ENCODE measurements at places on chromosomes 3 and 15.

DNA sequence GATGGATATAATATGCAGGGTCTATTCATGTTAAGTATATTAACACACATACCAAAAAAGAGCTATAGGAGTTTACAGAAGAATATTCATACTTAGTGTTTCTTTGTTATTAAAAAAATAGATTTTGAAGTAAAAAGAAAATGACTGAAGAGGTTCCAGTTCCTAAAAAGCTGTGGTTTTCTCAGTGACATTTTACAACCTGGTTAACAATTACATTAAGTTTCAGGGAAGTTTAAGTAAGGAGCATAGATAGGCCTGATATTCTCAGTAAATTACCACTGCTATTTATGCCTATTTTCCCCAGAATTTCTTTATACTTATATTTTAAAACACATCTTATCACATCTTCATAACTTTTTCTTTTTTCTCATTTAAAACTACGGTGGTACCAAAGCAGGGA, 43.6 kb upstream of the SPTSSB start:
- DNase-seq = no peak

DNA sequence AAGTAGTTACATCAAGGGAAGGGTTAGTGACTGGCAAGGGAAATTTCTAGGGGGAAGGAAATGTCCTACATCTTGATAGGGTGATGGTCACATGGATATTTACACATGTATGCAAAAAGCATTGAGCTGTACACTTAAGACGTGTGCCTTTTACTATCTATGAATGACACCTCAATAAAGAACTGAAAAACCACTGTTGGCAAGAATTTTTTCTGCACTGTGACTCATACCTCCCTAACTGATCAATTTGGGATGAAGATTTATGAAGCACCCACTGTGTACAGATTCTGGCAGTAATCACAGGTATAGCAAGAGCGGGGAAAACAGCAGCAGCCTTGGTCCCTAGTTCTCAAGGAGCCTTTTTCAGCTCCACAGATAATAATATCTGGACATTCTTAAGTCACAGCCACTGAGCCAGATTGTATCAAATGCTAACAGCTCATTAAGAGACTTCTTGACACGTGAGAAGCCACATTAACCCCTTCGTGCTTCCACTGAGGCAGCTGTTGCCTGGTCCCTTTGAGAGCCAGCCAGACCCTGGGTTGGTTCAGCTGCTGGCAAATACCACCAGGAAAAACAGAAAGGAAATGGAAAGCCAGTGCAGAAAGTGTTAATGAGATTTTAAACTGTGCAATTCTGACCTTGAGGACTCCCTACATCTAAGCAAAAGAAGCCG, 32.0 kb upstream of the GALNT15 start:
- DNase-seq = no peak

DNA sequence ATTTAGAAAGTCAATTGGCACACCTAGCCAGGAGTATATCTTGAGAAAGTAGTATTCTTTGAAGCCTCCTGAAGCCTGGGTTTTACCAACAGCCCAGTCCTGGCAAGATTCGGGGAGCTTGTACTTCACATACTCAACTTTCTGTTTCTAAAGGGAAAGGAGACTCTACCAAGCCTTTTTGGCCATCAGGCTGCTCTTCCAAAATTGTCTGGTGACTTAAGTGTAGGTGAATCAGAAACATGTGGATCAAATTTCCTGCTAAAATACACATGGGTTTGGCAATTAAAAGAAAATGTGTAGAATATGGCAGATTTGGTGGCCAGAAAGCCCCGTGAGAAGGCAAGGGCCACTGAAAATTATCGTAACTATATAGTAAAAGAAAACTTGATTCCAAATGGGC, 15.9 kb upstream of the GREM1 start:
- no peak for DNase-seq

GRCh38 chr3:189988854-189989253, 131.8 kb downstream of the P3H2 start:
- no peak for DNase-seq

- no peak for DNase-seq
These were observed 620.3 kb downstream of the FHIT start for GRCh38 chr3:60630953-60631352.

DNA sequence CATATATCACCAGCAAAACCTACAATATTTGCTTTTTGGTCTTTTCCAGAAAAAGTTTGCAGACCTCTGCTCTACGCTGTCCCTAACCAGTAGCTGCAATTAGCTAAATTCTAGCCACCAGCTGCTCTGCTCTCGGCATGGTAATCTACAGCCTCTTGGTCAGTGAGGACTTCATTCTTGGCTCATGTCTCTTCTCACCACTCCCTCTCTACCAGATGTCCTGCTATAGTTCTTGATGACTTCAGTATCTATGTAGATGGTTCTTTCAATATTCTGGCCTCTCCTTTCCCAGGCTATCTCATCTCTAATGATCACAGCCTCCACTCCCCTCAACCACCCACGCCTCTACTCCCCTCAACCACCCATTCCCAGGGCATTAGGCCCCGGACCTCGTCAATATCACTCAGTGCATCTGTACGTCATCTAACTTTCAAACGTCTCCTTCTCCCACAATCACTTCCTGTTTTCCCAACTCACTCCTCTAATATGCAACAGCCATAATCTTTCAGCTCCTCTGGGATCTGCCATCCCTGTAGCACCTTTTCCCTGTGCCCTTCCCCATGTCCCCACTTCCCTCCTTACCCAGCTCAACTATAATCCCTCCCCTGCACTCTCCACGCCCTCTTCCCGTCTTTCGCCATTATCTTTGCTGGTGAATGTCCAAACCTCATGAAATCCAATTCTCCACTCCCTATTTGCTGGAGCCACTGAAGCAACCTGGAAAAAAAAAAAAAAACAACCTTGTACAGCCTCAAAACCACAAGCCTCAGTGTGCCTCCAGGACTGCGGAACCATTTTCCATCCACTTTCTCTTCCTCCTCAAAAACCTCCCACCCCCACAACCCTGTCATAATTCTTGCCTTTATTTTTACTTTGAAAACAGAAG, 429.4 kb upstream of the PROK2 start:
- DNase-seq = no peak

- no peak for DNase-seq
These were observed 3.3 kb upstream of the TIPIN start for GRCh38 chr15:66359740-66360139.

DNA sequence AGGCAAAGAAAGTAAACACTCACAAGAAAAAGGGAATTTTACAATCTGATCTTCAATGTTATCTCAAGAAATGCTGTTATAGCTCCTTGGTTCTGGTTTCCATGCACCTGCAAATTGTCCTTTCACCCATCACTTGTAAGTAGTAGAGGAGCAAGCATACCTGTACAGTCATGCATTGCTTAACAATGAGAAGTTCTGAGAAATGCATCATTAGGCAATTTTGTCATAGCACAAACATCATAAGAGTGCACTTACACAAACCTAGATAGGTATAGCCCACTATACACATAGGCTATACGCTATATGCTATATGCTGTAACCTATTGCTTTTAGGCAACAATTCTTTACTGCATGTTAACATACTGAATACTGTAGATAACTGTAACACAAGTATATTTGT, 672.3 kb downstream of the FHIT start:
- no peak for DNase-seq

GRCh38 chr15:61088675-61089074, 140.4 kb downstream of the RORA start:
- DNase-seq = no peak

DNA sequence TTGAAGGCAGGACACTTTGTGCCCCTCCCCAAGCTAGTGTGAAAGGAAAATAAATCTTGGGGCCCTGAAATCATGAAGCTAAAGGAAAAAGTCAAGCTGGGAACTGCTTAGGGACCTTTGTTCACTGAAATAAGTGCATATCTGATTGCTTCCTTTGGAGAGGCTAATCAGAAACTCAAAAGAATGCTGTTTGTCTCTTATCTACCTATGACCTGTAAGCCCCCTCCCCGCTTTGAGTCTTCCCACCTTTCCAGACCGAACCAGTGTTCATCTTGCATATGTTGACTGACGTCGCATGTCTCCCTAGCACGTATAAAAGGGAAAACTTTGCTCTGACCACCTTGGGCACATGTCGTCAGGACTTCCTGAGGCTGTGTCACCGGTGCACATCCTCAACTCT, 53.1 kb downstream of the SLC30A4 start:
- no peak for DNase-seq

DNA sequence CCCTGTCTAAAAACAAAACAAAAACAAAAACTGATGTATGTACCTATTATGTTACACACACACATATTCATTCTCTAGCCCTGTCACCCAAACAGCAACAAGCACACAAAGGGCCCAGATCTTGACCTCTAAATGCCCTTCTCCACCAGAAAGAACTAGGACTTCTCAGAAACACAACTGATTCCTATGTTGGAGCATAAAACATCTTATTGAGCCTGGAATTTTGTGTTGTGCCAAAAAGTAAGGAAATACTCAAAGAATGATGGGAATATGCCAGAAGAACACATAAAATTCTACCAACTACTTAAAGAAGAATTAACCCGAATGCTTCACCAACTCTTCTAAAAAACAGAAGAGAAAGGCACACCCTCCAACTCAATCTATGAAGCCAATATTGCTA, 66.7 kb upstream of the OCA2 start:
- no peak for DNase-seq
